ENCODE measurements at places on chromosomes 12 and 14.

GRCh38 chr14:61296719-61297502 is 15.8 kb upstream of the TMEM30B start:
- peak; percentile 39 for DNase-seq

GRCh38 chr12:3636328-3636727 is 116.6 kb downstream of the CRACR2A start:
- DNase-seq: no peak

- no peak for DNase-seq
Observed at GRCh38 chr12:67593461-67594330, 54.8 kb upstream of the DYRK2 start.

DNA sequence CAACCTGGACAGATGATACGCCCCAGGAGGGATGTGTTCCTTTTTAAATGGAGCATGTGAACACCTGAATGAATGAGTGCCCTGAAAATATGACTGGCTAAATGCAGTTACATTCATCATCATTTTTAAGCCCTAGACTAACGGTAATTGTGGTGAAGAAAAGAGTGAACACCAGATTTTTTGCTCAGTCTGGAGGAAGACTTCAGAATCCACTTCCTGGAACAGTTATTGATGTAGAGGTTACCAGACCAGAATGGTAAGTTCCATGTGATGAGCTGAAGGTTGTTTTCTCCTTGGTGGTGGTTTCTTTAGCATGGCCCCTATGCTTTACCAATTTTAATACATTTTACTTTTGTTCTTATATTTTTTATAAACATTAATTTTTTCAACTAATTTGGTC is 29.3 kb downstream of the PIWIL1 start:
- no peak for DNase-seq

DNA sequence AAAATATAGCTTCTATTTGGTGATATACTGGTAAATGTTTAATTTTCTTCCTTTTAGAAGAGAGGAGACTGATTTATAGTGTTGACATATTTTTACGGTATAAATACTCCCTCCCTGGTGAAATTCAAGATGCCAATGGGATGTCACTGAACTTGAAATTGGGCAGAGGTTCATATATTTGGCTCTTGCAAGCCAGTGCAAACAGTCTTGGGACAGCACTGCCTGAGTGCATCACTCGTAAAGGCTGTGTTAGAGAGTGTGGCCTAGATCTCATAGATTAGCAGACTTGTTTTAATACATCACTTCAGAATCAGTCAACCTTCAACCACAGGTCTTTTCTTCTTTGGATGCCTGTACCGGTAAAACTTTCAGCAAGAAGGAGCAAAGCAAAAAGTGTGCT is 681.0 kb downstream of the NRXN3 start:
- DNase-seq: no peak

DNA sequence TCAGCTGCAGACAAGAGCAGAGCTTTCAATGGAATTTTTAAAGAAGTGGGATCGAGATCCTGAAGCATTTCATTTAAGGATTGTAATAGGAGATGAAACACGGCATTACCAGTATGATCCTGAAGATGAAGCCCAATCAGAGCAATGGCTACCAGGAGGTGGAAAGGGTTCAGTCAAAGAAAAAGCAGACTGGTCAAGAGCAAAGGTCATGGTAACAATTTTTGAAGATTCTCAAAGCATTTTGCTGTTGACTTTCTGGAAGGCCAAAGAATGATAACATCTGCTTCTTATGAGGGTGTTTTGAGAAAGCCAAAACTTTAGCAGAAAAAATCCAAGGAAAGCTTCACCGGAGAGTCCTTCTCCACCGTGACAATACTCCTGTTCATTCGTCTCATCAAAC is 204.3 kb upstream of the EEA1 start:
- no peak for DNase-seq

DNA sequence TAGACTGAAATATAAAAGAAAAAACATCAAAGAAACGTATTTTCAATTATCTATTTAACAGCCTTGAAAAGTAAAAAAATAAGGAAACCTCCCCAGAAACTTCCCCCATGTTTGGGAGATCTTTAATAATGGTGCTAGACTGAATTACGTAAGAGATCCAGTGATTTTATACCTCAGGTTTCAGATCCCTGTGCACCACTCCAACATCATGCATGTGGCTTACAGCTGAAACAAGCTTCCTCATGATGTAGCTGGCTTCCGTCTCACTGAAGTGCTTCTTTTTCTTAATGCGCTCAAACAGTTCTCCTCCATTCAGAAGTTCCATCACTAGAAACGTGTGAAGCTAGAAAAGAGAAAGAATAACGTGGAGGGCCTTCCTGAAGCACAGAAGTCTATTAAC is 78.0 kb upstream of the TTC7B start:
- no peak for DNase-seq

- DNase-seq: peak; percentile 68
Observed at GRCh38 chr12:49346659-49347310, at the start of gene DNAJC22. Gene DNAJC22 (plus strand): TSS chr12:49346888. CDS start chr12:49348873, 1,985 bp downstream.

DNA sequence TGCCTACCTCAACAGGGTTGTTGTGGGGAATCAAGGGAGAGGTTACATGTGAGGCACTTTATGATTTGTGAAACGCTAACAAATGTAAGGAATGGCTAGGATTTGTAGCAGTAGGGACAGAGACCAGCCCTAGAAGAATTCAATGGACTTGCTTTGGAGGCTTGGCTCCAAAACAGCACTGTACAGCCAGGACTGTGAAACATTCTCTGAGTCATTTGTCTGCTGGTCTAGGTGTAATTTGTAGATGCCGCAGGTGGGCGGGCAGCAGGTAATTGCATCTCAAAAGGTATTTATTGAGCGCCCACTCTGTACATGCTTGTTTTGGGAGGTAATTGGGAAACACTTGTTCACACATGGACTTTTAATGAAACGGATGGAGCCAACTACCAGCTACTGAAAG is 11.4 kb downstream of the SLC7A8 start:
- no peak for DNase-seq

DNA sequence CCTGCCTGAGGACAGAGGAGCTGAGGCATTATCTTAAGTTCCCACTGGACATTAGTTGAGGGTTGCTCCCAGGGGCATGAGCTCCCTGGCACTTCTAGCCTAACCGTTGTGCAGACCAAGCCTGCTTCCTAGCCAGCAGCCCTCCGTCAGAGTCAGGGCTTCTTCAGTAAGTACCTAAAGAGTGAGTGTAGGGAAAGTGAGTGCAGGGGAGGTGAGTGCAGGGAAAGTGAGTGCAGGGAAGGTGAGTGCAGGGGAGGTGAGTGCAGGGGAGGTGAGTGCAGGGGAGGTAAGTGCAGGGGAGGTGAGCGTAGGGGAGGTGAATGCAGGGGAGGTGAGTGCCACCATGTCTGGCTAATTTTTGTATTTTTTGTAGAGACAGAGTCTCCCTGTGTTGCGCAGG is 190.5 kb downstream of the ESRRB start:
- no peak for DNase-seq

DNA sequence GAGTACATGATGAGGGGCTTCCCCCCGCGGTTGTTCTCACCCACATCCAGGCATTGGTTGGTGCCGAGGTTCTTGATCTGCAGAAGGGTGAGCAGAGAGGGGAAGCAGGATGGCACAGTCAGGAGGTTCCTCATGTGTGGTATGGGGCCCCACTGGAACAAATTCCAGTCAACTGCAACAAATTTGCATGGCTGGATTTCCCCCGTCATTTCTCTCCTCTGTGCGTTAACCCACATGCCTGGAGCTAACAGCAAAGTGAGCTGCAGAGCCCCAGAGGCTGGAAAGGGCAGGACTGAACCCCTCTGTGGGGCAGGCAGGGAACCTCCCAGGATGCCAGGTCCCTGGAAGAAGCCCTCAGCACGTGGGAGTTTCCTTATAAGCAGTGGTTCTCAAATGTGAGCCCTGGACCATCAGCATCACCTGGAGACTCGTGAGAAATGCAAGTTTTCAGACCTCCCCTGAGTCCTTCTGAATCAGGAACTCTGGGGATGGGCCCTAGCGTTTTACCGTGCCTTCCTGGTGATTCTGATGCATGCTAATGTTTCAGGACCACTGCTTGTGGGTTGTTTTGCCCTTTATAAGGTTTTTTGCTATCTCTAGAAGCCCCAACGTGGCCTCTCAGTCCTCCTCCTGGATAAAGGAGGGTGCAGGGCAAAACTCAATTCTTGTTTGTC is 11.0 kb upstream of the CELA1 start:
- DNase-seq: no peak

- peak; percentile 58 for DNase-seq
Observed at GRCh38 chr14:92690171-92691011, 58.0 kb downstream of the LGMN start.

- no peak for DNase-seq
Observed at GRCh38 chr14:72685456-72685855, 208.4 kb downstream of the DPF3 start.

DNA sequence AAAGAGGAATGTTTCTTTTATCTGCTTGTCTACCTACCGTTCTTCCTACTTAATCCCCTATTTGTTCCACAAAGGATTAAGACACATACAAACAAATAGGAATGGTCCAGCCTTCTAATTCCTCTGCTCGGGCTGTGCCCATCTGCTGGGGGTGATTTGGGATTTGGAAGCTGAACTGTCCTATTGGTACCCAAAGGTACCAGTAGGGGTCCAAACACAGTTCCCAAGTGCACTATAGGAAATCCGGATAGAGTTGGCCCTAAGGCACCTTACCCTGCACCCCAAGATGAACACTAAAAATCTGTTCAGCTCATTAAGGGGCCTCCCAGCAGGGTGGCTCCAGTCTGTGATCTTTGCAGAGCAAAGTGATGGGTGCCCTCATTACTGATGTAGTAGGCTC is 566.9 kb downstream of the NRXN3 start:
- no peak for DNase-seq

DNA sequence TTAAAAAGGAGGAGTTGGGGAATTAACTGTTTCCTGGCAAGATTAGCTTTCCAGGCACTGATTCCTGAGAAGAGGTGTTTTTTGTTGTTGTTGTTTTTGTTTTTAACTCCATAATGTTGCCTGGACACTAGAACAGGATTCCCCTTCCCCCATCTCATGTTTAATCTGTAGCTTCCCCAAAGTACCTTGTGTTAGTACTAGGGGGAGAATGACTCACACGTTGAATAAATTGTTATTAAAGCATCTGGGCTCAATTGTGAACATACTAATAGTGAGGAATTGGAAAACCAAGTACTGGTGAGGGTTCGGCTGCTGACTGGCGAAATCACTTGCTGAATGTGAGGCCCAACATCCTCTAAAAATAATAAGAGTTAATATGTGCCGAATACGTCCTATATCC is 1.3 kb upstream of the GNG2 start:
- no peak for DNase-seq

DNA sequence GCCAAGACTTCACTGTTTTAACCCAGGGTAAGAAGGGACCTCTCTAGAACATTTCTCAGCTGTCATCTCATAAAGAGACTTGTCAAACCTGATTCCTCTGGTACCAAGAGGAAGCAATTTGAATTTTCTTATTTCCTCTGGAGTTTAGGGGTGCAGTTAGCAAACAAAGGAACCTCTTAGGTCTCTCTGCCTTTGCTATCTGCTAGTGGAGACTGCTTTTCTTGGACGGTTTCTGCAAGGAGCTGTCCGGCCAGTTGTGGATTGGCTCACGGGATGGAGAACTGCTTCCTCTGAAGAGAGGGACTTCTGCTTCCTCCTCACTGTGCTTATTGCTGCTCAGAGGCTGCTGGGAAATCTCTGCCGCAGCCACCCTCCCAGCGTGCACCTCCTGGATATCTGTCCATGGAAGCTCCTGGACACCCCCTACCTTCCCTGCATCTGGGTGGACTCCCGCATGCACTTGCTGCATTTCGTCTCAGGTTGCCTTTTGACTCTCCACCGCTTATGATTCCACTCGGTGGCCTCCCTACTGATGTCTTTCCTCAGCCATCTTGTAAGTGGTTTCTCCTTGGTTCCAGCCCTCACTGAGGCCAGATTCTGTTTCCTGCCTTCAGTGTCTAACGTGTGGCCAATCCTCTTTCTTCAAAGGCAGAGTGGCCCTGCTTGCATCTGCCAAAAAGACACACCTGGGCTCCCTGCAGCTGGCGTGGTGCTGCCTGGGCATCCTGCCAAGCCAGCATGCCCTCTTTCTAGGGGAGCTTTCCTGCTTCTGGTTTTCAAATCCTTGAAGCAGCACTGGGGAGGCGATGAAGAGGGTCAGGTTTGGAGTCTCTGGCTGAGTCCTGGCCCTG is 187.3 kb downstream of the CHST11 start:
- peak; percentile 7 for DNase-seq

- no peak for DNase-seq
Observed at GRCh38 chr14:105844047-105844630, 317.8 kb downstream of the TMEM121 start.

DNA sequence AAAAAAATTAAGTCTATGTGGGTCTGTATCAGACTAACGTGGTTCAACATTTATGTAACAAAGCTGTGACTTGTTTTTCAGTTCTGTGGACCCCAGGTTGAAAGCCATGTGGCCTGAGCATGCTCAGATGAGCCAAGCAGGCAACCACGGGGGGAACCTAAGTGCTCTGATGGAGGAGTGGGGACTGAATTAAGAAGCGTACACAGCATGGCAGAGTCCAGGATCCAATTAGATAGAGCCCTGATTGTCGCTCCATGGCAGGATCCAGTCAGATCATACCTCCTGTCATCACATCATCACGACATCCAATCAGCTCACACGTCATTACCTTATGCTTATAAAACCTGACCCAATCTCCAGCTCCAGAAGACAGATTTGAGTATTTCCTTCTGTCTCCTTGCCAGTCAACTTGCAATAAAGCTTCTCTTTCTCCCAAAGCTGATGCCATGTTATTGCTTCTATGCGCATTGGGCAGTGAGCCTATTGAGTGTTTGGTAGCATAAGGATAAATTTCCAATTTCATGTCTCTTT is 1013.1 kb upstream of the TMEM132C start:
- DNase-seq: no peak

DNA sequence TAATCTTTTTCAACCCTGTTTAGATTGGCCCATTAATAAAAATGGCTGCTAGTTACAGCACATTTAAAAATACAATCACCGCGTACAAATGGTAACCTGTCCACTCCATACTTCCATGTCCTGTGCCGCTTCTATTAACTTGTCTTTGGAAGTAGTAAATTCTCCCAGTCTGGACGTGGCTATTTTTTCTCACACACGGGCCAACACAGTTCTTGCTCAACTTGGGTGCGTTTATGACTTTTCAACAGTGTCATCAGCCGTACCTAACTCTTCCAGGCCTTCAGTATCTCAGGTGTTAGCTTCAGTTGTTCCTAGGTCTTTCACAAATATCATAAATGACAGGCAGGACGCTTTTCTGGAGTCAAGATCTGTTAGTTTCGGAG is 475 bp upstream of the PCNX1 start:
- DNase-seq: peak; percentile 29

GRCh38 chr14:67199016-67199415 is 9.8 kb downstream of the GARIN2 start:
- DNase-seq: no peak

DNA sequence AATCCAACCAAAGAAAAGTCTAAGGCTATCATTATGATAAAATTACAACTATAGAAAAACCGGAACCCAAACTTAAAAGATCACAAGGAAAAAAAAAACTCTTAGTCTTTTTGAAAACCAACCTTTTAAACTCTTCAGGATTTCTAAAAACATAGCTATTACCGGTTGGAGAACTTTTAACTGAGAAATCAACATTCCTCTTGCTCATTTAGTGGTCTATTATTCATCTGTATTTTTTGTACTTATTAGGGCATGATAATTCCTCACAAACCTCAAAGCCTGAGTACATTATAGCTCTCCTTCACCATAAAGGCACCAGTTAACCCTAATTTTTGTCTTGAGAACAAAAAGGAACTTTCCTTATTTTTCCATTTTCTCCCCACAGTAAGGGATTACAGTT is 10.4 kb downstream of the LUM start:
- no peak for DNase-seq

Data from NCI-H146 (cell line).